Chondrocyte (in vitro differentiated cells): ENCODE measurements at places on chromosomes 6 and 20. TPM values are rescaled to one million over a fixed set of nuclear protein-coding genes. Genes with fewer than 3 reads are reported as not detected.

SMPDL3A gene
- 8.2 to 9.1 TPM (median 8.7 TPM) in 3 replicates for total RNA-seq

EBF4 gene
- total RNA-seq: 8.0 to 15.2 TPM (median 11.4 TPM) in 3 replicates

DNA sequence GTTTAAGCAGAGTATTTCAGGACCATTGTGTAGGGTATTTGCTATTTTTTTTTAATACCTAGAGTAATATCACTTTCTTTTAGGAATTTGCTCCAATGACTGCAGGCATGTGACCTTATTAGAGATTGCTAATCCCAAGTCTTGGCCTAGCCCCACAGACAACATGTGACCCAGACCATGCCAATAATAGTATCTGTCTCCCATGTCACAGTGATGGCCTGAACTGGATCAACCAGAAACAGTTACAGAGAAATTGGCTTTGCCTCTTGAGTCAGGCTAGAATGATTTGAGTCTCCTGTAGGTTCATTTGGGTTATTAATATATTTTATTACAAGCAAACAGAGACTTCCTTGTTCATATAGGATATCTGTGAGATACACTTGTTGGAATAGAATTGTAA is 116.8 kb downstream of the DNAH8 start:
- H3K27me3 ChIP-seq: peaks cover 16% of the 10 kb centered on the region
- no peak overlapping the region for H3K27ac ChIP-seq
- no peaks in the 10 kb centered on the region for H3K4me1 ChIP-seq
- H3K36me3 ChIP-seq: peaks cover 3% of the 10 kb centered on the region
- H3K4me3 ChIP-seq: no peak overlapping the region

JPH2 gene
- total RNA-seq: 46.6 to 75.9 TPM (median 71.2 TPM) in 3 replicates
